IMR-90 (cell line): ENCODE measurements at places on chromosomes 6 and 20. TPM values are rescaled to one million over a fixed set of nuclear protein-coding genes. Genes with fewer than 3 reads are reported as not detected.

- no peak for DNase-seq
Measured at GRCh38 chr6:19869464-19869863, 32.3 kb downstream of the ID4 start.

DNA sequence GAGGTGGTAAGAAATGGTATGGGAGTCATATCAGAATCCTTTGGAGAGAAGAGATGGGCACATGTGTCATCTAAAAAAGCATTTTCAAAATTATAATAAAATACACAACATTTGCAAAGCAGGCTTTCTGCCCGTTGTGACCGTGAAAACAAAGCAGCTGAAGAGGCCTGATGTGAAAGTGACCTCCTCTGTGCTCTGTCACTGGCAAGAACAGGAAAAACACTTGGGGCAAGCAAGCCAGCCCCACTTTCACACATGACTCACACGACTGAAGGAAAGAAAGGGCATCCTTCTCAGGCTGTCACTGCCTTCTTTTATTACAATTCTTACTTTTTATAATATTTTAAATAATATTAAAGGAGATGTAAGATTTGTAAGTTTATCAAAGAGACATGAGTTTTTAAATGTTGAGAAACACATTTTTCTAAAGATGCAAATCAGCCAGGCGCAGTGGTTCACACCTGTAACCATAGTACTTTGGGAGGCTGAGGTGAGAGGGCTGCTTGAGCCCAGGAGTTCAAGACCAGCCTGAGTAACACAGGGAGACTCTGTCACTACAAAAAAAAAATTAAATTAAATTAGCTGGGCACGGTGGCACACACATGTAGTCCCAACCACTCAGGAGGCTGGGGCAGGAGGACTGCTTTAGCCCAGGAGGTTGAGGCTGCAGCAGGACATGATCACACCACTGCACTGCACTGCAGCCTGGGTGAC is 143.7 kb downstream of the BTBD9 start:
- DNase-seq, result no peak

The STK4 gene
- total RNA-seq, result 22.2 and 30.0 TPM in 2 replicates

DNA sequence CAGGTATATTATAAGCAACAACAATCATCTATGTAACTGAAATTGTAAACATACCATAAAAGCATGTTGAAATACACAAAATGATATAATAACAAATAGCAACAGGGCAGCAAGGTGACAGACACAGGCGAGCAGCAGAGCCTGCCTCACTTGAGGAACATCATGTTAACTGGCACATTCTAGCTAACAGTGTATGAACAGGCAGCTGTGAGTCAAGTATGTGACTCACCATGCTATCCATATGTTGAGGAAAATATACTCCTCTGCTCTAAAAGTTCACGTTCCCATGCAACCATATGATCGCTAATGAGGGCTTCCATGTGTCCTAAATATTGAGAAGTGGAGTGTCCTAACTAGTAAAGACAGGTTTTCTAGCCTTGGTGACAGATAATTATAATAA is 18.4 kb downstream of the SERAC1 start:
- DNase-seq, result peak; percentile 91

- peak; percentile 94 for DNase-seq
Measured at GRCh38 chr6:113147544-113147943, 709.6 kb upstream of the MARCKS start.

GRCh38 chr6:25342802-25343201 is 63.6 kb downstream of the CARMIL1 start:
- DNase-seq, result peak; percentile 24

DNA sequence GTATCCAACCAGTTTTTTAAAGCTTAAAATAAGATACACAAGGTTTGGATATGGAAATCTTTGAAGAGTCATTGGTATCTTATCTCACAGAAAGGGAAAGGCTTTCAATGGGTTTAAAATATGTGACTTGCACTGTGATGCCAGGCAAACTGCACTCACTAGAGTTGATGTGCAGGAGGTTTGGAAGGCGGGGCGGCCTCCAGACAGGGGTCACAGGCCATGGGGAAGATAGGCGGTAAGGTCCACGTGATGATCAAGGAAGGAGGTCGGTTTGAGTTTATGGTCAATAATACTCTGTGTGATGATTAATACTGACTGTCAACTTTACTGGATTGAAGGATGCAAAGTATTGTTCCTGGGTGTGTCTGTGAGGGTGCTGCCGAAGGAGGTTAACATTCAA is 9.5 kb upstream of the RAMACL start:
- DNase-seq, result no peak

The SLC22A3 gene
- total RNA-seq, result not detected in 2 replicates

DNA sequence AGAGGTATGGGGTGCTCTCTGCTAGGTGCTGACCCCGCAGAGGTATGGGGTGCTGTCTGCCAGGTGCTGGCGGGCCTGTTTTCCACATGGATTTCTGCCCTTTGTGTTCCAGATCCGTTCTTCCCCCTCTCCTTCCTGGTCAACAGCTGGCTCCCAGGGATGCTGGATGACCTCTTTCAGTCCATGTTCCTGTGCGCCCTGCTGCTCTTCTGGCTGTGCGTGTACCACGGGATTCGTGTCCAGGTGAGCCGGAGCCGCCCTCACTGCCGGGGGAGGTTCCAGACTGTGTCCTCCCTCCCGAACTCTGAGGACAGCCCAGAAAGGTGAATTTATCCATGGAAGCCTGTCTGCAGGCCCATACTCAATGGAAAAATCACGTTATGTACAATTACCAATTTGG is 36.3 kb downstream of the DYNLT1 start:
- DNase-seq, result no peak

DNA sequence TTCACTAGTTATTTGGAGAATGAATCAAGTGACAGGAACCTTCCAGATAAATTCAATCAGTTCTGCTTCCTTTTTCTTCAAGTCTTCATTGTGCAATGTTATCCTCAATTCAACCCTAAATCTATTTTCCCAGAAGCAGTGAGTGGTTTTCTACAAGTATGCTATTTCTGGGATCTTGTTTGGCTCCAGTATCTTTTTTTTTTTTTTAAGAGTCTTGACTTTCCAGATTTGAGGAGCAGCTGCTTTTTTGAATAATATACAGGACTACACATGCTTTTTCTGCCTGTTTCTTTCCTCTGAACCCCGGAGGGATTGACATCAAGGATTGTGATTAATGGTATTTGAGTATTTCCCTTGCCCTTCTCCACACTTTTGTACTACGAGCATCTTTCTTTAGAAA is 339.2 kb upstream of the JAG1 start:
- peak; percentile 50 for DNase-seq

GRCh38 chr6:168354338-168354737 is 34.8 kb upstream of the DACT2 start:
- no peak for DNase-seq

GRCh38 chr6:45411959-45412358 is 34.2 kb upstream of the SUPT3H start:
- DNase-seq, result no peak

DNA sequence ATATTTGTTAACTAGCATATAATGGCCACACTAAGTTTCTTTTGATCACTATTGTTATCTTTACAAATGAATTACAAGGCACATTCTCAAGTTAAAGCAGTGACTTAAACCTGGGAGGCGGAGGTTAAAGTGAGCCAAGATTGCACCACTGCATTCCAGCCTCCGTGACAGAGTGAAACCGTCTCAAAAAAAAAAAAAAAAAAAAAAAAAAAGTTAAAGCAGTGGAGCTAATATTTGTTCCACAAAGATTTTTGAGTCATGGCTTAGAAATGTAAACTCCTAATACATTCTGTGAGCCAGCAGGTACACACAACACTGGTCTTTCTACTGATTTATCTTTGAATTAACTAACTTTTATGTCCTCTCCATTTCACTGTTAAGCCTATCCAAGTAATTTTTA is 221.7 kb upstream of the HTR1E start:
- DNase-seq, result no peak

- peak; percentile 71 for DNase-seq
Measured at GRCh38 chr6:160077526-160077925, 44.1 kb upstream of the SLC22A1 start.

The GJA10 gene
- total RNA-seq, result not detected in 2 replicates

DNA sequence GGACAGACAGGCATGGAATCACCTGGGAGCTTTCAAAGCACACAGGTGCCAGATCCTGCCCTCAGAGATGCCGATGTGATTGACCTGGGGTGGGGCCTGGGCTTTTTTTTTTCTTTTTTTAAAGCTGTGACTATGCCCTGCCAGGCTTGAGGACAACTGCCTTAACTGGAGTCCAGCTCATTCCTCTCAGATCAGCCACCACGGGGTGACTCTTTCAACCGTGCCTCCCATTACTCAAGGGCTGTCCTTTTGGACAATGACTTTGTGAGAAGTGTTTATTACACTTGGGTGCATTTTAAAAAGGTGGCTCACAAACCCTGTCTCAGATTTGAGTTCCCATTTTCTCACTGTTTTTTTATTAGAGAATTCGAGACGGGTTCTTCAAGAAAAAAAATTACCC is 57.1 kb upstream of the RALY start:
- no peak for DNase-seq

DNA sequence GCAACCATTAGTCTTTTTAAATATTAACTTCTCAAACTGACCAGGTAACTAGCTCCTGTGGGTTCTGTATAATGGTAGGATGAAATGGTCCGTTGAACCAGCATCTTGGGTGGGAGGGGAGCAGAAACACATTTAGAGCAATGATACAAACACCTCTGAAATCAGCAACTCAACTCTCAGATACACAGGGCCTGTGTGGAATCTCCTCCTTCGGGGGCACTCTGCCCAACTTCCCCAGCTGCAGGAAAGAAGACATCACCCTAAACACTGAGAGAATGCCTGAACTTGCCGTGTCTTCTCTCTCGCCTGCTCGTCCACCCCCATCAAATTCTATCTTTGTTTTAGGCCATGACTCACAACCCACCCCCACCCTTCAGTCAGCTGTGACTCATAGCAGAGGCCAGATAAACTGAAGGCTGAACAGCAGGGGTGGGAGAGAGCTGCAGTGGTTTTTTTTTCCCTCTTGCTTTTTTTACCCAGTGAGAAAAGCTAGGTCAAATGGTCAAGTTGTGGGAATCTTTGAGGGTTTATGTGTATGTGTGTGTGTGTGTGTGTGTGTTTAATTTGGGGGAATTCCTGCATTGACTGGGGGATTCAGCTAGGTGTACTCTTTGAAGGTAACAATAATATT is 593.4 kb upstream of the JAG1 start:
- DNase-seq, result peak; percentile 98

DNA sequence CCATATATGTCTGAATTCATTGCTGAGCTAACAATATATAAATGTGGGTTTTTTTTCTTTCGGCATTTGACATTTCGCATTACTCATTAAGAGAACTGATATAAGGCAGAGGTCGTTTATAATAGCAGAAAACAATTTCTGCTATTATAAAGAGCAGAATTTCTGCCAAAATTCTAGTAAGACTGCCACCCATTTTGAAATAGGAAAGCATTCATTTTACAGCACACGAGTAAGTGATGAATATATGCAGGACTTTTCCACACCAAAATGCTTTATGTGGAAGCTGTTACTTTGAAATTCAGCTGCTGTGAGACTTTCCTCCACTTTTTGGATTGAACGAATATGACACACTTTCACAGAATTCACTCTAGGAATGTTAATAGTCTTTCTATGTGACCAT is 610.9 kb upstream of the MAN1A1 start:
- no peak for DNase-seq

- DNase-seq, result no peak
Measured at GRCh38 chr20:10347086-10347880, 86.7 kb downstream of the MKKS start.

The TEAD3 gene
- total RNA-seq, result 5.0 and 5.2 TPM in 2 replicates

DNA sequence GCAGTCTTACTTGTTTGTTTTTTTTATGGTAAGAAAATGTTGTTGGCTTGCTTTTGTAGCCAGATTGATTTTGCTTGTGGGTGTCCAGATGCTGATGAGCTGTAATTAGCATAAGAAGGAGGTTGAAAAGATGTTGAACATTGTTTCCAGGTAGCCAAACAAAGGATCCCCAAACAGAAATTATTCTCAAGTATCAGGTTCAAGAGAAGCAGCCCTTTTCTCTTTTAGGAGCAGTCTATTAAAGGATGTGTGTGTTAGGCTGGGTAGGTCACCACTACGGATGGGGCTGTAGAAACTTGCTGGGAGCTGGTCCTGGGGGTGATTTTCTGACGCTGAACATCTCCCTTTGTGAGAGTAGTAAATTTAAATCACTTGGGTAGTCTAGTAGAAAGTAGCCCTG is 86.9 kb upstream of the VSTM2L start:
- no peak for DNase-seq

- DNase-seq, result no peak
Measured at GRCh38 chr6:115971785-115972184, 88.9 kb downstream of the FRK start.

DNA sequence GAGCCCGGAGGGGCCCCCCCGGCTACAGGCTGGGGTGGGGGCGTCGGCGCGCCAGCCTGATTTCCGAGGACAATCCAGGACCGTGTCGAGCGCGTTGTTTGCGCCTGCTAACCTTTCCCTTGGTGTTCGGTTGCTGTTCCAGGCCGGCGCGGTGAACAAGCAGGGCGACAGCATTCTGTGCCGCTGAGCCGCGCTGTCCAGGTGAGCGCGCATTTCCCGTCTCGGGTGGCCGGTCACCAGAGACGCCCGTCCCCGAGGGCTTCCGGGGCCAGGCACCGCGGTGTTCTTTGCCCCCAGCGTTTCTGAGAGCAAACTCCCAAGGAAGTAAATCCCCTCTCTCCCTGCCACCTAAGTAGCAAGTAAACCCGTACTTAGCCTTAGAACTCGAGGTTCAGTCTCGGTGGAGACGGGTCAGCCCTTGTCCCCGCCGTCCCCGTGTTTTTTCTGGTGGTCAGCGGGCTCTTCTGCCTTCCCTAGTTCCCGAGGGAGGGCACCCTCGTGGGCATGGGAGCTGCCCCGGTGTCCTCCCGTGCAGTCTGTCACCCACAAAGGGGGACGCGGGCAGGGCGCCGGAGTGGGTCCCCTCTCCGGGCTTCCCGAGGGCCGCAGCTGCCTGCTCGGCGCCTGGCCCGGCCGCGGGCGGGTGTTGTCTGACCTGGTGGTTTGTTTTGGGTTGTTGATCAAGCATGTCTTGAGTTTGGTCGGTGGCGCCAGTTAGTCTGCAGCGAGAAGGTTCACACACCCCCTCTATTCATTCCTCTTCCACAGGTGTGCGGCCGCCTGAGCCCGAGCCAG is 1.5 kb downstream of the ID4 start:
- DNase-seq, result peak; percentile 11

The TFAP2A gene
- total RNA-seq, result 0.72 and 1.1 TPM in 2 replicates

GRCh38 chr20:50169329-50169823 is 15.9 kb upstream of the PEDS1 start:
- peak; percentile 76 for DNase-seq
